ENCODE measurements at places on chromosomes 7 and 10.

- no peak for DNase-seq
Observed at GRCh38 chr10:84337199-84337598, 8.8 kb downstream of the CCSER2 start.

DNA sequence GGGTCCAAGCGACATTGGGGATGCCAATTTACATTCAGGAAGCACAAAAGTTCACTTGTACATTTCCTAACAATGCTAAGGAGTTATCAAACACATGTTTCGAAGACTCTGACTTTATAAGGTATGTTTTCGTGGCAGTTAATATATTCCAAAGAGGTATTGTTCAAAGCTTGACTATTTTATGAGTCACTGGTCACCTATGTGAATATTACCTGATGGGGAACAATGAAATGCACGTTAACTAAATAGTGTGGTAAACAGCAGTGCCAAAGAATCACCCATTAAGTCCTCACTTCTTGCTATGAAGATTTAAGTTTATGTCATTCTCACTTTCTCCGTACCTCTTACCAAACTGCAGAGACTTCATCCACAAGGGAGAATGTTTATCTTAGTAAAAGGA, 550.2 kb downstream of the SORCS1 start:
- no peak for DNase-seq

- no peak for DNase-seq
Observed at GRCh38 chr10:6053303-6053702, 8.9 kb downstream of the IL2RA start.

DNA sequence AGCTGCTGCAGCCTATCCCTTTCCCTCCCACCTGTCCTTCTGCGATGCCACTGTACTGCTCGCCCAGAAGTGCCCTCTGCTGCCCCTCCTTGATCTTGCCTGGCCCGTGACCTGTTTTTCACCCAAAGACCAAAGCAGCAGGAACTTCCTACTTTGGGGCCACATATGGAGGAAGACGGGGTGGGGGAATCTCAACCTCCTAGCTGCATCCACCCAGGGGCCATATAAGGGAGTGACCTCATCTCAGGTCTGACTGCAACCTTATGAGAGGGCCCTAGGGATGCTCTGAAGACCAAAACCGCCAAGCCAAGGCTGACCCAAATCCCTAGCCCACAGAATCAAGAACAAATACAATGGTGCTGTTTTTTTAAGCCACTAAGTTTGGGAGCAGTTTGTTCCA, 15.7 kb downstream of the PRKCQ start:
- no peak for DNase-seq

GRCh38 chr7:36408589-36408988, 18.9 kb downstream of the ANLN start:
- DNase-seq: no peak

DNA sequence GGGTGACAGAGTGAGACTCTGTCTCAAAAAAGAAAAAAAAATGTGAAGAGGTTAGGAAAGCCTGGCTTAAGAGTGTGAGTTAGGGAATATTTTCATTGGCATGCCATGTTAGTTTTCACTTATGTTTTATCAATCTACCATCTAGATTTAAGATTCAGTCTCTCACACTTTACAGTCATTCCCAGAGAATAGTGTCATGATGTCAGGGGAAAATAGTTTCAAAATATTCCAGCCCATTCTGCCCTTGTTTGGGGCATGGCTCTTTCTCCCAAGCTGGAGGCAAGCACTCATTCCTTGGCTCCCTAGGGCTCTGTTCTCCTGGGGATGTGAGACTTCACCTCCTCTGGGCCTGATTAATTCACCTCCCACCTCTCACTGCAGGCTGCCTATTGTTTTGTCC, 331.5 kb downstream of the CXCL12 start:
- no peak for DNase-seq

DNA sequence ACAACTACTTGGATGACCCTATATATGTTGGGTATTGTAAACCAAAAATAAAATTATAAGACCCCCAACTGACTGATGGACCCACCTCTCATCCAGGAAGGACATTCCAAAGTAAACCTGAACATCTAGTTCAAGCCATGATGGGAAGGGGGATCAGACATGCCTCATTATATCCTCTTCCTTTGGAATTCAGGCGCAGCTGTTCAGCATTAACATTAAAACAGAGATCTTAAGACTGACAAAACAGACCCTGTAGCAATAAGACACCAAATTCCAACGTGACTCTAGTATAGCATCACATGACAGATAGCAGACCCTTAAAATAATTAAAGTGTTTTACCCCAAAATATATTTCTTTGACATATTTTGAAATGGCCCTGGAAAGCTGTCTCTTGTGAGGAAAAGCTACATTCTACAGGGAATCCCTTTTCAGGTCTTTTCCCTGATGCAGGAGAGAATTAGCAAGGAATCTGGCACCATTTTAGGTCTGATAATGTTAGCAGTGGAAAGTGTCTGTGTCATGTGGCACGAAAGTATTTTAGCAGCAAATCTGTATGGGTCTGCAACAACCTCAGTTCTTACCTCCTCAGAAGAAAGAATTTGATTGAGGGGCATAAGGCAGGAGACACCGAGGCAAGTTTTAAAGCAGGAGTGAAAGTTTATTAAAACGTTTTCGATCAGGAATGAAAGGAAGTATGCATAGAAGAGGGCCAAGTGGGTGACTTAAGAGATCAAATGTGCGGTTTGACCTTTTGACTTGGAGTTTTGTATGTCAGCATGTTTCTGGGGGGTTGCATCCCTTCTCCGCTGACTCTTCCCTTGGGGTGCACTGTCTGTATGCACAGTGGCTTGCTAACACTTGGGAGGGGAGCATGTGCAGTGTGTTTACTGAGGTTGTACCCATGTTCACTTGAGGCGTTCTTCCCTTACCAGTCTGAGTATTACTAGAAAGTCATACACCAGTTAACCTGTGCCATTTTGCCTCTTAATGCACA, 236.6 kb upstream of the PPP1R3A start:
- DNase-seq: no peak

DNA sequence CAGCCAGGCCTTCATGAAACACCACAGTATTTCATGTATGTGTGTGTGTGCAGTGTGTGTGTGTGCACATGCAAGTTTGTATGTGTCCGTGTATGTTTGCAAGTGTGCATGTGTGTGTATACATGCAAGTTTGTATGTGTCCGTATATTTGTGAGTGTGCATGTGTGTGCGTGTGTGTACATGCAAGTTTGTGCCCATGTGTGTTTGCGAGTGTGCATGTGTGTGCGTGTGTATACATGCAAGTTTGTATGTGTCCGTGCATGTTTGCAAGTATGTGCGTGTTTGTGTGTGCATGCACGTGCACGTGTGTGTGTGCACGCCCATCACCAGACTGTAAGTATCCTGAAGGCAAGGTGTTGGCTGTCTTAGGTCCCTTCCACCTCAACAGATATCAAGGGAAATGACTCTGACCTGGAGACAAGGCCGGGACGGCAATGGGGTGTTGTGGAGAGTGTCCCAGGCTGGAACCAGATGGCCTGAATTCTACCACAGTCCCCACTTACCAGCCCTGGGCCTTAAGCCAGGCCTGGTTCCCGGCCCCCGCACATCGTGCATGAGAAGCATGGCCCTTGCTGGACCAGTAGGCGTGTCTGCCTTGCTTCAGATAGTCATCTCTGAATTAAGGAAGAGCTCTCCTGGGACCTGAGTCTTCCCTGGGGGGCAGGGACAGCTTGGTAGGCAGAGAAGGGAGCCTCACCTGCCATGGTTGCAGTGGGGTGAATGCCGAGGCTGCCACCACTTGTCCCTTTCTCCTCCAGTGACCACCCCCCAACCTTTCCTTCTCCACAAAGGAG, 140.0 kb downstream of the GRK5 start:
- no peak for DNase-seq

GRCh38 chr10:92969151-92969550, 91.4 kb upstream of the CYP26C1 start:
- no peak for DNase-seq

DNA sequence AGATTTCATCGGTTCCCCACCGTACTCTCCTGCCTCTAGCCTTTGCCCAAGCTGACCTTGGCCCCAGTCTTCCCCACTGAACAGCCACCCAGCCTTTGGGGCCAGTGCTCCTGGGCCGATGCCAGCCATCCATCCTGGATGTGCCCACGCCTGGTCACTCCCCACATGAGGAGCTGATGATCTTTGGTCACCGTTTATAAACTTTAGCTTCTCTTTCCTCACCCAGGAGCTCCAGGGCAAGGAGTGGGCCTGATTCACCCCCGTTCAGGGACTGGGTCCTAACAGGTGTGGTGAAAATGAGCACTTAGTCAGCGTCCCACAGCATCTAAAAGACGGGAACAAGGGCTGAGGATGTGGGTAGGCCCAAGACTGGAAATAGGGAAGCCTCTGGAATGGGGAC, 22.9 kb downstream of the GTF2IRD1 start:
- no peak for DNase-seq

- DNase-seq: no peak
Observed at GRCh38 chr7:100401811-100402210, 26.7 kb downstream of the ZCWPW1 start.

DNA sequence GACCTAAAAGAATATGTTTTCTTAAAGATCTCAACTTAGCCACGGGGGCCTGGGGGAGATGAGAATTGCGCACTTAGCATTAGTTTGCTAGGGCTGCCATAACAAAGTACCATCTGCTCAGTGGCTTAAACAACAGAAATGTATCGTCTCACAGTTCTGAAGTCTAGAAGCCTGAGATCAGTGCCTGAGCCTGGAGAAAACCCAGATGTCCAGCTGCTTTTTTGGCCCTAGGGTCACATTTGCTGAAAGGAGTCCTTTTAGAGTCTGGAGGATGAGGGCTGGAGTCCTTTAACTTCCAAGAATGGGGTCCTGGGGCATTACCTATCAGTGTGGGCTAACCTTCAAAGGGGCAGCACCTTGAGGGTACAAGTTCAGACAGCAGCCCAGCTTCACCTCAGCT, 48.2 kb downstream of the SMURF1 start:
- DNase-seq: no peak

DNA sequence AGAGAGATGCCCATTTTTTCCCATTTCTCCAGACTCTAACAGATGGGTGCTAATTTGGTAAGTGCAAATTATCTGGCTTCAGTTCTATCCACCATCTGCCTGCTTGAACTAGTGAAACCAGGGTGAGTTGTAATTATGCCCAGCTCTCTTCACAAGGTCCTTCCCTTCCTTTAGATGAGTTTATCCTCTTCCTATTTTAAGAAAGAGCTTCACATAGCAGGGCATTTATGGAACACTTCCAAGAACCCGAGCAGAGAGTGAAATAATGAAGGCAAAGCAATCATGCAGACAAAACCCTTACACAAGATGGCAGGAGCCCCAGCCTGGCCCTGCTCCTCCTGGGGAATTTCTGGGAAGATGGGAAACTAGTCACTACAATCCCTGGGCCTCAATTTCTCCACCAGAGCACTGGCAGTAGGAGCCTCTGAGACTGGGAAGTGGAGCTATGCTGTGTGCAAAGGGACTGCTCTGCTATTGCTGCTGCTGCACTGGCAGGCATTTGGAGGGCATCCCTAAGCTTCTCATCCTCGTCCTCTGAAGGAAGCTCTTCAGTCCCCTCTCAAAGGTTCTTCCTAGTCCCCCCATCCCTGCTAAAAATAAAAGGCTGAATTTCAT, 33.7 kb upstream of the PLXNA4 start:
- no peak for DNase-seq

DNA sequence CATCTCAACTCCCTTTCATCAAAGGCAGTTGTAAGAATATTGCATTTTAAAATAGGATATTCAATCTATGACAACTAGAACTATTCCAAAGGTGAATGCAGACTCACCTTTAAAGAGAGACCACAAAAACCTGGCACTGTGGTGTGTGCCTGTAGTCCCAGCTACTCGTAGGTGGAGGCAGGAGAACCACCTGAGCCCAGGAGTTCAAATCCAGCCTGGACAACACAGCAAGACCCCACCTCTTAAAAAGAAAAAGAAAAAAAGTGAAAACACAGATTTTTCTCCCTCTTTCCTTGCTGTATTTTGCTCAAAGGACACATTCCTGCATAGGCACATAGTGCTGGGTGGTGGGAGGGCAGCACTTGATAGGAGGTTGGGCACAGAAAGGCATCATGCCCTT, 739 bp upstream of the ALDH18A1 start:
- no peak for DNase-seq
